Mesenteric fat pad (tissue), 1 donor: ENCODE measurements at places on chromosomes 16 and 17. TPM values are rescaled to one million over a fixed set of nuclear protein-coding genes. Genes with fewer than 3 reads are reported as not detected.
A peak's percentile ranks its signal among the peaks of the same experiment; 100 is the strongest.

CDK3 gene
- total RNA-seq = 4.3 TPM

PERCC1 gene
- 0.35 TPM for total RNA-seq

TMEM220 gene
- 20.8 TPM for total RNA-seq

TMEM106A gene
- 25.4 TPM for total RNA-seq

NME2 gene
- total RNA-seq = 508 TPM

OR4D1 gene
- total RNA-seq = not detected

PLLP gene
- 1.8 TPM for total RNA-seq

MARVELD3 gene
- not detected for total RNA-seq

TPSG1 gene
- total RNA-seq = not detected

TEX14 gene
- total RNA-seq = 0.10 TPM

SMG1 gene
- 68.1 TPM for total RNA-seq

ZNF276 gene
- 26.0 TPM for total RNA-seq

DNA sequence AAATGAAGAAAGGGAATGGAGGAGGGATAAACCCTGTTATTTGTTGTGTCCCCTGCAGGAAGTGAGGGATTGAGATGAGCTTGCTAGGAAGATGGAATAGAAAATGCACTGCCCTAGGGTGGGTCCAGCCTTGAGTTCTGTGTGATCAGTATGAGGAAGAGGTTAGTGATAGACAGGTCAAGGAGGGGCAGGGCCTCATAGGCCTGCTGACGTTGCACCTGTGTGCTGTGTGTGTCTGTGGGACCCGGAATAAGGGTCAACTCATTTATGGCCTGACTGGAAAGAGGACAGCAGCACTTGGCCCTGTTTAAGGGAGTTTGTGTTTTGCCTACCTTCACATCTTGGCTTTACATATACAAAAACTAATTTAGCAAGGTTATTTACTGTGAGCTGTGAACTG, 26.3 kb downstream of the DEF8 start:
- no peak for DNase-seq

GRCh38 chr17:43406676-43407645, 8.2 kb downstream of the ARL4D start:
- no peak for DNase-seq

DNA sequence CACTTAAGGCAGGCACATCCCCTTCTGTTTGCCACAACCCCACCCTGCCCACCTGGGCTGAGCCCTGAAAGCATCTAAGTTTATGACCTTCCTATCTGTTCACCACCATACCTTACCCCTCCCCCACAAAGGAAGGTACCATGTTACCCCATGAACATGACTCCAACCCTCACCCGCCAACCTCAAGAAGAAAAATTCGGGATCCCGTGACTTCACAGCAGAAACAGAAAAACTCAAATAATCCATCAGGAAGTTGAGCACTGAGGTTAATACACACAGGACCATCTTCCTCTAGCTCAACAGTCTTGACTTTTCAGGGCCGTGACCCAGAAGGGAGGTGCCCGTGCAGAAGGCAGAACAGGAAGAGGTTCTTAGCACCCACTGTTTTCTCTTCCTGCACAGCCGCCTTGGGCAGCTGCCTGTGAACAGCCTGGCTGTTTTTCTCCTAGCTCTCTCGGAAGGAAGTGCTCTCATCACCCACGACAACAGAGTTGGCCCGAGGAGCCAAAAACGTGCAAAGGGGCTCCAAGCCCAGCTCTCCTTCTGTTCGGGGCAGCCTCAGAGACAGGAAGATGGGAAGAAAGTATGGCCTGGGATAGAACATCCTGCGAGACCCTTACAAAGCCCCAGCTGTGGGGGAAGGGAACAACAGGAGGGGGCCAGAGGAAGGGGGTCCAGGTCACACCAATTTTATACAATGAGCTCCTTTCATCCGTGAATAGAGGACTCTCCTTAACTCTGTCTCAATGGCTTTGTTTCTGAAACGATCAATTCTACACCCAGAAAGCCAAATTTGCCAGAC, 101.1 kb downstream of the XYLT1 start:
- DNase-seq = no peak

GRCh38 chr17:66344473-66344872, 42.1 kb downstream of the PRKCA start:
- no peak for DNase-seq

DNA sequence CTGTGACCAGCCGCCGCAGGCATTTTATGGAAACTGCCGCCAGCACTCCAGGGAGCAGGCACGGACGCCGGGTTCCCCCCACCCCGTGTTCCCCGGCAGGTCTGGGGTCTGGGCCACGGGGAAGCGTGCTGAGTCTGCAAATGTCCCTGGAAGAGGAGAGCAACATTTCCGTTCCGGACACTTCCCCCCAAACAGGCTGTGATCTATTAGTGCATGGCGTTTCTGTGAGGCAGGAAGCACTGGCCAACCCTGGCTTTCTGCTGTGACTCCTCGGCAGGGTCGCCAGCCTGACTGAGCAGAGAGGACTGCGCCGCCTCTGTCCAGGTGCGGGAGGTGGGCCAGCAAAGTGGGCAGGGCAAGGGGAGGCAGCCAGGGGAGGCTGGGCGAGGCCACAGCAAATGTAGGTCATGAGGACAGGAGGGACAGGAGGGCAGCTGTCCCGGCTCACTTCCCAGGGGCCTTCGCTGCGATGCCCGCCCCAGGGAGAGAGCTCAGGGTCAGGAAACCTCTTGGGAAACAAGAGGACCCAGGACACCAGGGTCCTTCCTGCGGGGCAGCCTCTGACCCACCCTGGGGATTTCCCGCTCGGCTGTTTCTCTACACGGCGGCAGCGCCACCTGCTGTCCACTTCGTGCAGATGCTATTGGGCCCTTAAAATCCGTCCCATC, 9.5 kb downstream of the FOXF1 start:
- no peak for DNase-seq

GRCh38 chr17:76527430-76528111, 9.9 kb downstream of the CYGB start:
- DNase-seq = no peak

- no peak for DNase-seq
These were observed 1.4 kb upstream of the HOXB2 start for GRCh38 chr17:48546137-48546923.

GRCh38 chr16:12095275-12096156, 119.0 kb downstream of the SNX29 start:
- DNase-seq = peak; percentile 87

DNA sequence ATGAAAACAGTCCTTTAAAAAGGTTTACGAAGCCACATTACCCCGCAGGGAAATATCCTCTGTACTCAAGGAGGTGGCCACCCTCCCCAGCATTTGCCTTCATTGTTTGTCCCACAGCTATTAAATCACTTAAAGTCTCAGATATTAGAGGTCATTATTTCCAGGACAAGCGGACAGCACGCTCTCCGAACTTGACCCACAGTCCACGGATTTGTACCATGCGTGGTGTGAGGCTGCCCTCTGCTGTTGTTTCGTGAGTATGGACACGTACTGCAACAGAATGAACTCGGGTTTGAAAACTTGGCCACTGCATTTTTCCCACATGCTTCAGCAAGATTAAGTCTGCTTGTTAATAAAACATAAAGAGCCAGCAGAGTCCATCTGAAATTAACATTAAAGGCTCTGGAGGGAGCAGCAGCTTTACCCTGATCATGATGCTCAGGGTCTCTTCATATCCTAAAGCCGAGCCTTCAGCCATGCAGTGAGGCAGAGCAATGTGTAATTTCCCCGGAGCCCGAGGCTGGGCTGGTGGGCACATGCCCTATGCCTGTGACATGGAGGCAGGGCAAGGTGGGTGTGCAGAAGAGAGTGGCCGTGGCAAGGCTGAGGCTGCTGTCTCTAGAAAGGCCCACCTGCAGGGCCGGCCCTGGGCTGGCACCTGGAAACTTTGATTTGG, 19.7 kb downstream of the MEAK7 start:
- peak; percentile 55 for DNase-seq

DNA sequence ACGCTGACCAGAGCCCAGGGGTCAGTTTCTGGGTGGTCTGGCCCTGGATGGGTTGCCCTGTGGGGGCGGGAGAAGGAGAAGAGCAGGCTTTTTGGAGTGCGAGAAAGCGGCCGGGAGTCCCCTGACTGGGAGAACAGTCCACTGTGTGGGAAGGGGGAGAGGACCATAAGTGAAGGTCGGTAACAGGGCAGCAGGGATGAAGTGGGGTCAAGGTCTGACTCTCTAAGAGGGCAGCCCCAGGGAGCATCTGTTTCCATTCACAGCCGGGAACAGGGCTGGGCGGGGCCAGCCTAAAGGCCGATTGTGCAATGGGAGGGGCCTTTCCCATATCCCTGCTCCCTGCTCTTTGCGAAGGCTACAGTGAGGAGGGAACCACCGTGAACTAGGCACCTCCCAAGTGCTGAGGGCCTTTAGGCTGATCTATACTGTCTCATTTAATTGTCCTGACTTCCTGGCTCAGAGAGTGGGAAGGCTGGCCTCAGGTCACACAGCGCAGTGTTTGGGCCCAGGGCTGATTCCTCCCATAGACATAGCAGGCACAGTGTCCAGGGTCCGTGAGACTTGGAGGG, 10.4 kb upstream of the WFDC1 start:
- no peak for DNase-seq

GRCh38 chr17:78883089-78883532, 19.9 kb downstream of the CEP295NL start:
- DNase-seq = no peak

DNA sequence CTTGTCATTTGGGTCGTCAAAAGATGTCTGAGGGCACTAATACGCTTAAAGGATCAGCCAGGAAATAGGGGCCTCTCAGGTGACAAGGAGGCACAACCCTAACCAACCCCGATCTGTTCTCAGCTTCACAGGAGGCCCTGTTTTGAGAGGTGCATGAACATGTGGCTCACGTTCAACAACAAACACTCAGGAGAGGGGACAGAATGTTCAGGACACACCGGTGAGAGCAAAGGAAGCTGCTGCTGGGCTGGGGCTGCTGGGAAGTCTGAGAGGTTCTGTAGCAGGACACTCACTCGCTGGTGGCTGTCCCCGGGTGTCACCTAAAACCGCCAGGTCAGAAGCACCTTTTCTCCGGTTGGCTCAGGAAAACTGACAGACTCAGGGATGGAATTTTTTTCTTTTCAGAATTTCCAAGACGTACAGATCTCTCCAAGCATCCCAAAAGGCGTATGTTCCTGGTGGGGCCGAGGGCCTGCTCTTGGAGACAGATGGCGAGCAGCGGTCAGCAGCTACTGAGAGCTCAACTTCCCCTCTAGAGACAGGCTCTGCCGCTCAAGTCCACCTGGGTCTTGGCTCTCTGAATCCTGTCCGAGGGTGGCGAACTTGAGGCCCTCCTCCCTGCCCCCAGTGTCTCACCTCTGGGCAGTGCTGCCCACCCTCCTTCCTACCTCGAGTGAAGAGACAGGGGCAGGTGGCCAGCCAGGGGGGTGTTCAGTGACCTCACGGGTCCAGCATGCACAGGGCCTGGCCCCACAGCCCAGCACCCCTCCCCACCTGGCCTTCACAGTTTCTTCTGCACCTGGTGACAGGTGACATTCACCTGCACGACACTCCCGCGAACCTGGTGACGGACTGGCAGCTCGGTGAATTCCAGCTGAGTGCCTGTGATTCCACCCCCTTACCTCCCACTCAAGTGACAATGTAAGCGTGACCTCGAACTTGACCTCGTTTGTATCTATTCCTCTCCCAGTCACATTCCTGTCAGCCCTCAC, 22.9 kb downstream of the CLUH start:
- no peak for DNase-seq

DNA sequence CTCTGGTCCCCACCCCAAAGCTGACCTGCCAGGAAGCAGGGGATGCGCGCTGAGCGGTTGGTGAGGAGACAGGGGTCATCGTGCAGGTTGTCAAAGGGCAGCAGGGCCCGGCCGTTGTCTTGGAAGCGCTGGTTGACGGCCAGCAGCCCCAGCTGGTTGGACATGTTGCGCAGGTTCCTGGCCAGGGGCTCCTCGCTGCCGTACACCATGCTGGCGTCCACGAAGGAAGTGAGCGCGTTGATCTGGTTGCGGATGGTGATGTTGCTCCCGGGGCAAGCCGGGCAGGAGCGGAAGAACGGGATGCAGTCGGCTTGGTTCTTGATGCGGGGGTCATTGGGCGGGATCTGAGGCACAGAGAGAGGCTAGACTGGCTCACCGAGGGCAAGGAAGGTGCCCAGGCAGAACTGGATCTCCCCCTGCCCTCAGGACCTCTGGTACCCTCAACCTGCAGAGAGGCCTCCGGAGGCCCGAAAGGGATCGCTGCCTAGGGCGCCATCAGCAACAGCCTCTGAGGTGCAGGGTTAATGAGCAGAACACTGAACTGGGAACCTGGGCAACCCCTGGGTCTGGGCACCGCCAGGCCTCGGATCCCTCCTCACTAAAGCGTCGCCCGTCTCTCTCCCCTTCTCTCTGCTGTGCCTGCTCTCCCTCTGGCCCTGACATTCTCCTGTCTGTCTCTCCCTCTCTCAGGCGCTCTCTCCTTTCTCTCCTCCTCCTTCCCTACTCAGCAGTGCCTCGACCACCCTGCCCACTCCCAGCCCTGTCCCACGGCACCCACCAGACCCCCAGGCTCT, 2.7 kb downstream of the MPO start:
- DNase-seq = peak; percentile 87

- no peak for DNase-seq
These were observed 26.2 kb upstream of the RFFL start for GRCh38 chr17:35089586-35090296.

- DNase-seq = no peak
These were observed 47.4 kb downstream of the SREBF1 start for GRCh38 chr17:17789410-17789809.

GRCh38 chr16:7236824-7237410, 95.7 kb upstream of the RBFOX1 start:
- DNase-seq = no peak

- no peak for DNase-seq
These were observed 184.3 kb downstream of the FTO start for GRCh38 chr16:53888222-53888621.

DNA sequence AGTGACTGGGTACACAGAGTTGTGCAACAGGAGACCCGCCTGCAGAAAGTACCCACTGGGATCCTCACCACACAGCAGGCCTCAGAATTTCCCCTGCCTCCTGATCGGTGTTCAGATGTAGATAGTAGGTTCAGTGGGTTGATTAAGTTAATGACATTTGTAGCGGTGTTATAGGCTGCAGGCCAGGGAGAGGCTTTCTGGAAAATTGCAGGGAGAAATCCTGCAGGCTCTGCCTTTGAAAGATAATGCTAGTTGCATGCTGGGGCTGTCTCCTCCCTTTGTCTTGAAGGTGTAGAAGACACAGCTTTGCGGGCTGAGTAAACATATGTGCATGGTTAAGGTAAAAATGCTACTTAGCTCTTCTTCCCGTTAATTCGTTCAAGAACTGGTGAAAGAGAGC, 406.3 kb upstream of the RBFOX1 start:
- no peak for DNase-seq

- DNase-seq = no peak
These were observed 606.0 kb upstream of the SALL1 start for GRCh38 chr16:51757124-51757470.

DNA sequence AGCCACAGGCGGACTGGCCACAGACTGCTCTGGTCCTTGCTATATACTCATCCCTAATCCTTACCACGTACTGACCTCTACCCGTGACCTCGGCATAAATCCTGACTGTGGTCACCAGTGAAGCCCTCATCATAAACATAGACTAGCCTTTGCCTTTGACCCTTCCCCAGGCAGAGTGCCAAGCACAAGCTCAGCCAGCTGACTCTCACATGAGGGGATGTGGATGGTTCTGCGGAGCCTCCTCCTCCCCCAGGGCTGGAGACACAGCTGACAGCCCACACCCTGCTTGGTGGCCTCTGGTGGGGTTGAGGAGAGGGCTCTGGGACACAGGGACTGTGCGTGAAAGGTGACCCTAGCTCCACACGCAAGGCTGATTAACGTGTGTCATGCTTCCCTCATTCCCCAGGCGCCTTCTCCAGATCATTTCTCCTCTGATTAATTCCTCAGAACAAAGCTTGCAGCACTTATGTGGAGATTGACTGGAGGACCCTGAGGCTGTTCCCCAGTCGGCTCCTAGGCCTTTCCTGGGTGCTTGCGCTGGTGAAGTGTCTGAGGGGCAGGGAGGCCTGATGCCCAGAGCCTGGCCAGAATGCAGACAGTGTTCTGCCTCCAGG, 241.5 kb upstream of the NLRP1 start:
- DNase-seq = no peak
